ENCODE measurements at places on chromosomes 16 and 17.

GRCh38 chr17:204427-205147 lies 23.1 kb upstream of the DOC2B start:
- no peak for DNase-seq

DNA sequence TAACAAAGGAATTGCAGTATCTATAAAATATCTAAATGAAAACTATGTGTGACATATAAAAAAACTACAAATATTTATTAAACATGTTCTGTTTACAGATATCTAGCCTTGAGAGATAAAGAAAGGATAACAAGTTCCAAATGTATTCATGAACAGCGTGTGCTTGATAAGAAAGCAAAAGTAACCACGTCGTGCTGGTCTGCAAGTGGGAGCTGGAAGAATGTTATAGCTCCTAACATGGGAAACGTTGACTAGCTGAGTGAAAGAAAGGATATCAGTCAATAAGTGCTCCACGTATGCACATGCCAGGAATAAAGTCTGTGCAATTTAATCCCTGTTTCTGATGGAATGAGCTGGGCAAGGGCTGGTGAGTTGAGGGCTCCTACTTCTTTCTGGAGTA lies 71.2 kb upstream of the CDYL2 start:
- DNase-seq, result no peak

GRCh38 chr17:74525465-74525725 lies 5.9 kb downstream of the CD300LB start:
- DNase-seq, result no peak

DNA sequence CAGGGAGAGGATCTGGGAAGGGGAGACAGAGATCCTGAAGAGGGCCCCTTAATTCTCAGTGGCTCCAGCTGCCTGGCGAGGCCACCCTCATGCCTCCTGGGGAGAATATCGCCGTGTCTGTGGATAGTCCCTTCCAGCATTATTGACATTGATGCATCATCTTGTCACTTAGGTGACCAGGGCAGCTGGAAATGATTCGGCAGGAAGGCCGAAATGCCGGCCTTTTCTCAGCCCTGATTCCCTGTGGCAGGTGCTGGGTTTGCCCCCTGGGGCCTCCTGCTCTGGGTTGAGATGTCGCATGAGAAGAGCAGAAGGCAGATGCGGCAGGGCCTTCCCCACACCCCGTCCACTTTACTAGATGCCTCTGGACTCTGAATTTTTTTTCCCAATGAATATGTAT lies 89.5 kb downstream of the RAP1GAP2 start:
- DNase-seq, result no peak

GRCh38 chr17:14514973-14515372 lies 214.1 kb downstream of the HS3ST3B1 start:
- DNase-seq, result no peak

DNA sequence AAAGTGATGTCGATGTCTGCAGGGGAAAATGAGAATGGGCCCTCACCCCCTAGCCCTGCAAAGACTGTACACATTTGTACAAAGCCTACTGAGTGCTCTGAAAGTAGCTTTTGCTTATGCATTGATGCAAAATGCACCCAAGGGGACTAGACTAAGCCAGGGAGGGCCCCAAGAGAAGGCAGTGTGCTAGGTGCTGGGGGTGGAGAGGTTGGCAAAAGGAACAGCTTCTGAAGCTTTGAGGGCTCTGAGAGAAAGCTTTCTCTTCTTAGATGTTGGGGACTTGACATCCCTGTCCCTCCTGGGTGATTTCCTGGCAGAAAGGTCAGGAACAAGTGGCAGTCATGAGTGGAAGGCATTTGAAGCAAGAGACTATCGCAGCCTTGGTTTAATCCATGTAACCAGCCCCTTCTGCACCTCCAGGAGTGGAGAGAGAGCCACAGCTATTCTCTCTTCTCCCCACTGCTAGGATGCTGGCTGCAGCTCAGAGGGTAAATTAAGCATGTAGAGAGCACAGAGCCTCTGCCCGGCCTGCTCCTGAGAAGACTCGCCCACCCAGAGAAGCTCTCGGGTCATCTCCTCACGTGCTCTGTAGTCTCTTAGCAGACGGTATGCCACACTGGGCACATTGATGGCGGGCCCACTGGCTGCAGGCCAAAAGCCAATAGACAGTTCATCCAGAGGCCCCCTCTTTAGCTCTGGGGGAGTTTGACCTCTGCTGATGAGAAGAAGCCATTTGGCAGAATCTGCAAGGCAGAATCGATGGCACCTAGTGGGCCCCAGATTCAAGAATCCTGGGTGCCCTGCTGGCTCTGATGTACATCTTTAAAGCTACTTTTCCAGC lies 221.4 kb downstream of the MSI2 start:
- no peak for DNase-seq

GRCh38 chr16:65500007-65500406 lies 378.1 kb upstream of the CDH11 start:
- no peak for DNase-seq

- no peak for DNase-seq
These were observed 556.9 kb upstream of the CDH5 start for GRCh38 chr16:65809627-65810026.

DNA sequence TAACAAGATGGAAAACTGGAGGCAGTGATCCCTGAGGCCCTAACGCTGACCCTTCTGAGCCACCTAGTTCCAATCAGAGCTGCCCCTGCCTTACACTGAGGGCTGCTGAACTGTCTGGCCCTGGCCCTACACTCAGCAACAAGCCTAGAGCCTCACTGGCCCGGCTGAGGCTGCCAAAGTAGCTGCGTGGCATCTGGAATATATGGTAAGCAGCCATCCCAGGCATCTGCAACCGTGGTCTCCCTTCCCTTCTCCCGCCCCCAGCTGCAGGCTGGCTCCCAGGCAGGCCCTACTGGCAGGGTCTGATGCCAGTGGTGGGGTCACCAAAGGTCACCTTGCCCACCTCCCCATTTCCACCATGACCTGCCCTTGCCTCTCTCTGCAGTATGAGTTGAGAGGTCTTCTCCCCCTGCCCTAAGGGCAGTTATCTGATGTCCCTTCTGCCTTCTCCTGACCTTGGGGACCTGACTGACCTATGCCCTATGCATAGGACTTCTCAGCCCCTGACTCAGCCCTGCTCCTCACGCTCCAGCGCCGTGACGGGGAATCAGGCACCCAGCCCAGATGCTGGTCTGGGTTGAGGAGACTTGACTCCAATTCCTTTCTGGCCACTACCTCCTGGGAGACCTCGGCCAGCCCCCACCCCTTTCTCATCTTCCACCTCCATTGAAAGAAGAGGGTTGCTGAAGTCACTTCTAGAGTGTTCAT lies 45.3 kb downstream of the CPNE2 start:
- no peak for DNase-seq

DNA sequence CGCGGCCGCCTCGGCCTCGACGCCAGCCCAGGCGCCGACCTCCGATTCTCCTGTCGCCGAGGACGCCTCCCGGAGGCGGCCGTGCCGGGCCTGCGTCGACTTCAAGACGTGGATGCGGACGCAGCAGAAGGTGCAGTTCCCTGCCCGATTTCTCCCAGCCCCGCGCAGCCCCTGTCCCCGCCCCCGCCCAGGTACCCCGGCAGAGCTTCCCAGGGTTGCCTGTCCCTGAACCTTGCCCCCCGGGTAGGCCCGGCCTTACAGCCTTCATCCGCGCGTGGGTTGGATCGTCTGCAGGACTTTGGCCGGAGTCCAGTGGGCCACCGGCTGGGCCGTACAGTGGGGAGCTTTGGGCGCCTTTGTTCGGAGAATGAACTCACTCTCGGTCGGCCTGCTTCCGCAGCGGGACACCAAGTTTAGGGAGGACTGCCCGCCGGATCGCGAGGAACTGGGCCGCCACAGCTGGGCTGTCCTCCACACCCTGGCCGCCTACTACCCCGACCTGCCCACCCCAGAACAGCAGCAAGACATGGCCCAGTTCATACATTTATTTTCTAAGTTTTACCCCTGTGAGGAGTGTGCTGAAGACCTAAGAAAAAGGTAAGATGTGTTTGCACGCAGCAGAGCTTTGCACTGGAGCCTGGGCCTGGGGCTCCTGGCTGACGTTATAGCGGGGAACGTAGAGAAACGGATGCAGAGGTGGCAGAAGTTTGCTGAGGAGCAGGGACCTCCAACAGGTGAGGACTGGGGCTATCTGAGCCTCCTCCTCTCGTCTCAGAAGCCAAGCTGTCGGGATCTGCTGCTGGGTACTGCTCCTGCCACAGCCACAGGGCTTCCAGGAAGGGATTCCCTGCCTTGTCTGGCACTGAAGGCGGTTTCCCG lies 593 bp downstream of the GFER start:
- no peak for DNase-seq

- DNase-seq, result no peak
These were observed 393.1 kb upstream of the ASIC2 start for GRCh38 chr17:33686171-33686570.

DNA sequence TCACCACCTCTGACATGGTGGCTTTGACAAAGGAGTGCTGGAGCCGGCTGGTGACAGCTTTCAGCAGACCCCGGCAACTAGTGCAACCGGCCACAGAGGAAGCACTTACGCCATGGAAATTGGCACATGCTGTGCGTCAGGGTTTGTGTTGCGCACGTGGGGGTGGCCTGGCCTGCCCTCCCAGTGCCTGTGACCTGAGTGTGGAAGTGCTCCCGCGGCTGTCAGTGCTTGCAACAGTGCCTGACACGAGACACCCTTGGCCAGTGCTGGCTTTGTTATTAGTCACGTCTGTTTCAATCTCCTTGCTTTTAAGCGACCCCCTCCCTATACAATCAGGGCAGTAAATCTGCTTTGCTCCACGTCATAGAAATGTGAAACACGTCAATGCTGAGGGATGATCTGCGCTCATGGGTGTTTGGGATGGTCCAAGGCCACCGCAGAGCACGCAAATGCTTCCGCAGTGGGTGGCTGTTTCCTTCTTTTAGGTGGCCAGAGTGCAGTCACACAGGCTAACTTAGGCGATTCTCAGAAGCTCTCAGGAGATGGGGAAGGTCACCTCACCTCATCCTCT lies 64.3 kb downstream of the PGS1 start:
- DNase-seq, result no peak

DNA sequence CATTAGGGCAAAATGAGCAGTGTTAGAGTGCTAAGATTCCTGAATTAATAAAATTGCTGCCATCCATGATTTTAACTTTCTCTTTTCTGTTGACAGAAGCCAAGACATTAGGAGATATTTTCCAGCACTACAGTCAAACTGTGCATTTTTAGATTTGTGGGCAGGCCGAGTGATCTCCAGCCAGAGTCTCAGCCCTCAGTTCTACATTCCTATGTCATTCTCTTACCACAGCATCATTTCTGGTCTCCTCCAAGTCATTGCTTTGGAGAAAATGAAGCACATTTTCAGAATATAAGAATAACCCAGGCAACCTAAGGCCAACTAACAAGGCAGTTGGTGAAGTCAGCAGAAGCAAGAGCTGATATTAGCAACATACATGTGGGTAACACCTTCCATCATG lies 74.6 kb upstream of the NUDT7 start:
- DNase-seq, result no peak

DNA sequence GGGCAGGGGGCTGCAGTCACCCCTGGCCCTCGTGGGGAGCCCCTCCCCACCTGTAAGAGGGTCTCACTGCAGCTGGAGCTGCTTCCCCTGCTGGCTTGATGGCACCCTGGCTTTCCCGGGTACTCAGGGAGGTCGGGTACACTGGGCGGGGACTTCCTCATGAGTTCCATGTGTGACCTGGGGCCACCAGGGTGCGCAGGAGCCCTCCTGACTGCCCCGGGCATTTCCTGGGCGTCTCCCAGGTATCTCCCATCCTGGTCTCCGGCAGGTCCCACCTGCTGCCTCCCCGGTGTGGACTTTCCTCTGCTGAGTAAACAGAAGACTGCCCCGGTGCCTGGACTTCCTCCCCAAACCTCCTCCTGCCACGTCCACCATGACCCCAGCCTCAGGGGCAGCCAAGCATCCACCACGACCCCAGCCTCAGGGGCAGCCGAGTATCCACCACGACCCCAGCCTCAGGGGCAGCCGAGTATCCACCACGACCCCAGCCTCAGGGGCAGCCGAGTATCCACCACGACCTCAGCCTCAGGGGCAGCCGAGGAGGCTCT lies 40.9 kb downstream of the CBFA2T3 start:
- no peak for DNase-seq

DNA sequence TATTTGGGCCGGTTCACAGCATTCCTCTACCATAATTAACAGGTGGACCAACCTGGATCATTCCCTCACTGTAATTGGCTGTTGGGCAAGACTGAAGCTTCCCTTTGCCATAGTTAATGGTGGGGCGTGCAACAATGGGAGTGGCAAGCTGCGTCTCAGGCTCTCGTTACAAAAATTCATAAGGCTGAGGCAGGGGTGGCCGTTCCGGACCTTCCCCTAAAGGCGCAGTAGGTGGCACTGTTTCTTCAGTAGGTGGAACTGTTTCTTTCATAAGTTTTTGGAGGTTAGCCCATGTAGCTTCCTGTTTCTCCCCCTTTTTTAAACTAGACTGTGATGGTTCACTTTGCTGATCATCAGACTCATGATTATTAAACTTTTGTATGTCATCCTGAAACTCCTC lies 17.0 kb upstream of the TMC5 start:
- no peak for DNase-seq

GRCh38 chr17:8188263-8188839 lies 1.6 kb downstream of the BORCS6 start:
- no peak for DNase-seq

DNA sequence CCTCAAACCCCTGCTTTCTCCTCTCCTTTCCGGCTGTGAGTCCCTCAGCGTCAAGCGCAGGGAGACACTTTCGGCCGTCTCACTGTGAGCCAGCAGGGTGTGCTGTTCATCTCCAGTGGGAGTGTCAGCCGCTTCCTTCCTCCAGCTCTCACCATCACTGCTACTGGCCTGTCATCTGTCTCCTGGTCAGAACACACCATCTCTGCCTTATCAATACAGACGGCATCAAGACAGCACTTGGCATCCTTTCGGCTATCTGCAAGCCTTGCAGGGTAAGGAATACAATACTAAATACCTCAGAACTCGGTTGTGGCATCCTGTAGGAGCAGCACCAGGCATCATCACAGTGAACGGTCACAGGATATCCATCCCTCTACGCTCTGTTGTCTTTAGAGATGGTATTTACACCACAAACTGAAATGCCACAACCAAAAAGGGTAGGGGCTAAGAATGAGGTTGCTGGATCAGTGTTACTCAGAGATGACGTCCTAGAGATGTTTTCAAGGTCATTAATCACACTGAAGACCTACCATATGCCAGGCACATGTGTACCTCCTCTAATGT lies 20.7 kb upstream of the CMTM4 start:
- no peak for DNase-seq

DNA sequence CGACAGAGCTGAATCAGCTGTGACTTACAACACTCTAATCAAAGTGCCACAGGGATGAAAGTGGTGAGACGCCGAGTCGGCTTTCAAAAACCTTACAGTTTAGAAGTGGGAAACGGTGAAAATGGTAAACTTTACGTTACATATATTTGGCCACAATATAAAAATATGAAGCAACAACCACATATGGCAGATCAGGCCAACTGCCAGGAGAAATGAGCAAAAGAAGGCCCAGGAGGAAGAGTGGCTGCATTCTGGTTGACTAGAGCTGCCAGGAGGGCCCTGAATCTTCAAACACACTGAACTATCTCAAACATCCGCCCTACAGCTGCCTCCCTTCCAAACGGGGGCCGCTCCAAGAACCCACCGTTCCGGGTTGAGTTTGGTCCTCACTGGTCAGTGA lies 56.3 kb downstream of the MRM3 start:
- no peak for DNase-seq
